NCI-H1930 (cell line): ENCODE measurements at places on chromosomes 4 and X.

- no peak for DNase-seq
Measured at GRCh38 chrX:38262715-38263620, 42.3 kb upstream of the SRPX start.

- DNase-seq: no peak
Measured at GRCh38 chr4:48095441-48095840, 38.6 kb downstream of the TXK start.

- DNase-seq: no peak
Measured at GRCh38 chr4:10438924-10439323, 18.3 kb downstream of the ZNF518B start.

DNA sequence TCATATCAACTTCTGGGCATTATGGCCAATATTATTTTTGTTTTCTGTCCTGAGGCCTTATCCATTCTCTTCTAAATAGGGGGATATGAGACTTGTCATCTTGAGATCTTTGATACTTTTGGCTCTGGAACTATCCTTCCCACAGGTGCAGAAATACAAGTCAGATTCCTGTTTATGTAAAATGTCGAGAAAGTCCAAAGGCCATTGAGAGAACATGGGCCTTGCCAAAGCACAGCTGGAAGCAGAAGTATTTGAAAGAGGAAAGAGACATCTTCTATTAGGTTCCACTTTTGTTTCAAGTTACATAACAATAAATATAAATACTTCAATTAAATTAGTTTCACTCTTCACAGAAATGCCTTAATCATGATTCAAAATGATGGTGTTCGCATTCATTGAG lies 20.8 kb upstream of the PRSS48 start:
- no peak for DNase-seq

- no peak for DNase-seq
Measured at GRCh38 chr4:176302283-176303275, 17.2 kb upstream of the SPCS3 start.

DNA sequence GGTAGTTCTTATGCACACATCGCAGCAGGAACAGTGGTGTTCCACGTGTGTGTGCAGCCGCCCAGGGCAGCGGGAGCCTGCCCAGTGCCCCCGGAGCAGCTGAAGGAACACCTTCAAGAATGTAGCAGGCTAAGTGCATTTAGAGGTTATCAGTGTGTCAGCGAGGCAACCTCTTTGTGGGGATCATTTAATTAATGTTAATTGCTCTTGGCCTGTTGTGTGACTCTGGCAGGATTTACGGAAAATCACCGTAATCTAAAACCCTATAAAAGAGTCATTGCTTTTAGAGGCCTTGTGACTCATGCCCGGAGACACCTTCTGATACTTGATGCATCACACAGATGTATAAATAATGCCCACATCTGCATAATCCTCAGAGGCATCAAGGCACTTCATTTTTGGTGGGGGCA lies 47.3 kb upstream of the GATB start:
- no peak for DNase-seq

DNA sequence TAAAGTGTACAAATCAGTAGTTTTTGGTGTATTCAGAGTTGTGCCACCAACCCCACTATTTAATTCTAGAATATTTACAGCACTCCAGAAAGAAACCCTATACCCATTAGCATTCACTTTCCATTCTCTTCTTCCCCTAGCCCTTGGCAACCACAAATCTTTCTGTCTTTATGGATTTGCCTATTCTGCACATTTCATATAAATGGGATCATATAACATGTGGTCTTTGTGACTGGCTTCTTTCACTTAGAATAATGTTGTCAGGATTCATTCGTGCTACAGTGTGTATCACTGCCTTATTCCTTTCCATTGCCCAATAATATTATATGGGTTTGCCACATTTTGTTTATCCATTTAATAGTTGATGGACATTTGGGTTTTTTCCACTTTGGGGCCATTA lies 32.2 kb downstream of the SGMS2 start:
- no peak for DNase-seq

- no peak for DNase-seq
Measured at GRCh38 chr4:152981842-152982241, 45.7 kb downstream of the FHDC1 start.

DNA sequence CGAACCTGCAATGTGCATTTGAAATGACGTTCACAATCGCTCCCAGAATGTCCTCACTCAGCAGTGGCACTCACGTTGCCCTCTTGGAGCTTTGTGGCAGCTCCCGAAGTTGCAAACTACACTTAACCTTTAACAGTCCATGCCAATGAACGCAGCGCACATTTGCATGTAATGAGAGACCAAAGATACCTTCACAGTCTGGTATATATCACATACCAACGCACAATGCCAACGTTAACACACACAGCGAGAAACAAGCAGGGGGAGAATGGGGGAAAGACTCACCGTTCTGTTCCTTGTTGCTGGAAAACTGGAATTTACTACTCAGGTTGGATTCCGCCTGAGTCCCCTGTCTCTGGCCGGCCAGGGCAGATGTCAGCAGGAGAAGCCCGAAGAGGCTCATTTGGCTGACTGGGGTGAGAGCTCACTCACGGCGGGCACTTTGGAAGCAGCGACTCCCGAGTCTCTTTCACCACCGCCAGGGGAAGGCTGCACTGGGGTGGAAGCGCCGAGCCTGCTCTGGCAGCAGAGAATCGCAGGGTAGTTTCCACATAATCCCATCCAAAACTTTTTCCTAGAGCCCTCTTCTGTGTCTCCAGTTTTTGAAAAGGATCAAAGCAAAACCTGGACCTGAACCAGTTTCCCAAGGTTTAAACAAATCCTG lies 966 bp downstream of the PDGFC start:
- peak; percentile 12 for DNase-seq

DNA sequence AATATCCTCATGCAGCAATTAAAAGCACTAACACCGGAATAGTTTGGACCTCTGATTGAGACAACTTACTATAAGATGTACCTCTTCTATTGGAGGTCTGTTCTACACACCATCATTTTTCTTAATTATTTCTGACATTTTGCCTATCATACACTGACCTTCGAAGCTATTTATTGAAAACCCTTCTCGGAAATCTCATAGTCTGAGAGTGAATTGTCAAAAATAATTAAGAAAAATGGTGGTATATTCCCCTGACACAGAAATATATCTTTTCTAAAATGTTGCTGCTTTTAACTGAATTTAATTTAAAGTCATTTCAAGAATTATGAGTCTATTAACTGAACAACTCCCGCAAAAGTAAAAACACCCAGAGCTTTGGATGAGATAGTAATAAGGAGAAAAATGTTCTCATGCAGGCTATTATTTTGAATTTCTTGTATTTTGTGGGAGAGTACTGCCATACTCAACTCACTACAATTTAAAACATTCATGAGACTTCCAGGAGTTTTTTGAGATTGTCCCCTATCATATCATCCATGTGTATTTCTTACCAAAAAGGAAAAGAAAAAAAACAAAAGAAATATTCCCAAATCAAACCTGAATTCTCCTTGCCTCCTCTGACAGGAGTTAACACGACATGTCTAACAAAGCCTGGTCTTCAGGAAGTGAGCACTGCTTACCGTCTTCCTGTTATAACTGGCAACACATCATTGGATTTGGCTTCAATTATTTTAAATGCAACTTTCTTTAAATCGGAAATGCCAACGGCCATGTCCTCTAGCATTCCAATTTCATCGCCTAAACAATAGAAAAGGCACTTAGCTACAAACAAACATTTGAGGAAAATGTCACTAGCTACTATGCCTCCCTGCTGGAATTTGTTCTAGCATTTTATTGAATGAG lies 485.3 kb downstream of the IL15 start:
- DNase-seq: no peak

DNA sequence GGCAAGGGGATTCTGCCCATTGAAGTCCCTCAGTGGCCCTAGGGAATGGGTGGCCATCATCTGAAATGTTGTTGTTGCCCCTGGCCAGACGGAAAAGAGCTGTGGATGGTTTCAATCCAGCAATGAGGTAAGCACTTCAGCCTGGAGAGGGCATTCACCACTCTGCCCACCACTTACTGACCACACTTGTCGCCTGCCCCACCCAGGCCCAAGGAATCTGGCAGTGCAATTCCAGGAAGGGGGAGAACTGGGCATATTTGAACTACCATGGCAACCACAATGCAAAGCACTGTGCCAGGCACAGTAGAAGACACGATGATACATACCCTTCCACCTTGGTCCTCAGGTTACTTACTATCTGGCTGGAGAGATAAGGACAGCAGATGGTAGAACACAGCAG lies 161.6 kb downstream of the PDGFRA start:
- no peak for DNase-seq

DNA sequence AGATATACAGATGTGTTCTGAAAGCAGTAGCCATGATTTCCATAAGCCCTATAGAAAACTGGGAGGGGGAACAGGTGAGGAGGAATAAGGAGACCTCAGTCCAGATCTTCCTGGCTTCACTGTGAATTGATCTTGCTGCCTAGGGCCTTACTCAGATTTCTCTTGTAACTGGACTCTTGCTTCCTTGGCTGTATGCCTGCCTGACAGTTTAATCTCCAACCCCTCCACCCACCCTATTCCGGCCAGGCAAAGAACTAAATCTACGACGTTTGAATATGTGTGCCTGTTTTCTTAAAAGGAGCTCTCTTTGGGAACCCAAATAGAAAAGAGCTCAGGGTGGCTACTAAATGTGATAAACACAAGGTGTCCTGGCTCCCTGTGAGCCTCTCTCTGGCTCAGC lies 173.0 kb downstream of the GPC3 start:
- no peak for DNase-seq

DNA sequence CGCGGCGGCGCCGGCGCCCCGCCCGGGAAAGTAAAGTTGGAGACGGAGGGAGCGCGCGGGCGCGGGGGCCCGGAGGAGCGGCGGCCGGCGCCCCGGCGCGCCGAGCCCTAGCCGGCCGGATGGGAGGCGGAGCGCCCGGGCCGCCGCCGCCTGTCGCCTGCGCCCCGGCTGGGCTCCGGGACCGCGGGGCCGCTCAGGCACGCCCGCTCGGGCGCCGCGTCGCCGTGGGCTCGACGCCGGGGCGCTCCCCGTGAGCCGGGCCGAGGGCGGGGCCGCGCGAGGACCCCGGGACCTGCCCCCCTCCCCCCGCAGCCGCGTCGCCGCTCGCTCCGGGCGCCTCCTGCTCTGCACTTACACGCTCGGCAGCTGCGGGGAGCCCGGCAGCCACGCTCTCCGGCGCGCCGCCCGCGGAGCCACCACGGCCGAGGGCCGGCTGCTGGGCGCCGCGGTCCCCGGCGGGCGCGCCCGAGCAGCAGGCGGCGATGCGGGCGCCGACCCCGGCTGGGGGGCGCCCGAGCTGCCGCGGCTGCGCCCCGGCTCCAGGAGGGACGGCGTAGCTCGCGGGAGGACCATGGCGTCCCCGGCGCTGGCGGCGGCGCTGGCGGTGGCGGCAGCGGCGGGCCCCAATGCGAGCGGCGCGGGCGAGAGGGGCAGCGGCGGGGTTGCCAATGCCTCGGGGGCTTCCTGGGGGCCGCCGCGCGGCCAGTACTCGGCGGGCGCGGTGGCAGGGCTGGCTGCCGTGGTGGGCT lies at the start of gene ADRA2C:
Gene ADRA2C, plus strand, starts transcription at position 350 of the 749 bp plus-strand sequence. Its CDS starts 222 bp downstream, at position 572.
- DNase-seq: peak; percentile 44

DNA sequence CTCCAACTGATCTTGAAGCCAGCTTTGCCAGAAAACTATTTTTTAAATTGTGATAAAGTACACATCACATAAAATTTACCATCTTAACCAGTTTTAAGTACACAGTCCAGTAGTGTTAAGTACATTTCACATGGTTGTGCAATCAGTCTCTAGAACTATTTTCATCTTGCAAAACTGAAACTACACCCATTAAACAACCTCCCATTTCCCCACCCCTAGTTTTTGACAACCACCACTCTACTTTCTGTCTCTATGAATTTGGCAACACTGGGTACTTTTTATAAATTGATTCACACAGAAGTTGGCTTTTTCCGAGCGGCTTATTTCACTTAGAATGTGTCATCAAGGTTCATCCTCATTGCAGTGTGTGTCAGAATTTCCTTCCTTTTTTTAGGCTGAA lies 31.0 kb downstream of the TRPC5 start:
- no peak for DNase-seq

DNA sequence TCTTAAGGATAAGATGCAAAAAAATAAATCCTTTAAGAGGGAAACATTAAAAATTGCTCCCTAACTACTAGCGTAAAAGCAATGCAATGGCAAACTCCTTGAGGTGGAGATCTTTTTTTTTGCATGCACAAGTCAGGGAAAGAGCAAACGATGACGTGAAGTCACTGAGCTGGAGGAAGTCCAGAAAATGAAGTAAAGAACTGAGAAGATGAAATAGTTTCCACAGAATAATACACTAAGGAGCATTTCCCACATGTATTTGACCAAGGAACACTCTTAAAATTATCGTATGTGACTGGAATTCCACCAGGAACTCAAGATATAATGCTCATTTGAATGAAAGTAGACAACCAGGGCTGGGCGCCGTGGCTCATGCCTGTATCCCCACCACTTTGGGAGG lies 21.0 kb upstream of the DOCK11 start:
- DNase-seq: no peak

DNA sequence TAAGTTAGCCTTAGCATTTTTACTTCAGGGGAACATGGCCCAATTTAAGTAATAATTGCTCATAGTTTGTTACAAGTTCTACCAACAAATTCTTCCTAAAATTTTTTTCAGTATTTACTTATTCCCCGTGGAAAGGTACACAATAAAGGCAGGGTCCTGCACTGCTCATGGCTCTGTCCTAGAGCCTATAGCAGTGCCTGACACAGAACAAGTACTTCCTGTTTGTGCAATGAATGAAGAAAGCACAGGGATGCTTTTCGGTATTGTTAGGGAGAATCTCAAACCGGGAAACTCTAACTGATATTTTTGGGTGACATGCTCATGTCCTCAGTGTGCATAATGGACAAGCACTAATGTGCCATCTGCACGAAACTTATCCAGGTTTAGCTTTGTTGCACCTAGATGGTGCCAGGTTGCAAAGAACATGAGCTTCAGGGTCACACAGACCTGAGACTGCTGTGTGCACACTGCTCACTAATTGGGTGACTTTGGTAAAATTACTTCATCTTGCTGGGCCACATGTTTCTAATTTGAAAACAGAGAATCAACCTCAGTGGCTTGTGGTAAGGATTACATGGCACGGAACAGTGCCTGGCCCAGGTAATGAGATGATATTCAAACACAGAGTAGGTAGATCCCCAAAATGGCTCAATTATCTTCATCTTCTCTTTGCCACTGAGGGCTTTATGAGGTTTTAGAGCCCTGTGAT lies 175.8 kb upstream of the NPY2R start:
- DNase-seq: no peak

DNA sequence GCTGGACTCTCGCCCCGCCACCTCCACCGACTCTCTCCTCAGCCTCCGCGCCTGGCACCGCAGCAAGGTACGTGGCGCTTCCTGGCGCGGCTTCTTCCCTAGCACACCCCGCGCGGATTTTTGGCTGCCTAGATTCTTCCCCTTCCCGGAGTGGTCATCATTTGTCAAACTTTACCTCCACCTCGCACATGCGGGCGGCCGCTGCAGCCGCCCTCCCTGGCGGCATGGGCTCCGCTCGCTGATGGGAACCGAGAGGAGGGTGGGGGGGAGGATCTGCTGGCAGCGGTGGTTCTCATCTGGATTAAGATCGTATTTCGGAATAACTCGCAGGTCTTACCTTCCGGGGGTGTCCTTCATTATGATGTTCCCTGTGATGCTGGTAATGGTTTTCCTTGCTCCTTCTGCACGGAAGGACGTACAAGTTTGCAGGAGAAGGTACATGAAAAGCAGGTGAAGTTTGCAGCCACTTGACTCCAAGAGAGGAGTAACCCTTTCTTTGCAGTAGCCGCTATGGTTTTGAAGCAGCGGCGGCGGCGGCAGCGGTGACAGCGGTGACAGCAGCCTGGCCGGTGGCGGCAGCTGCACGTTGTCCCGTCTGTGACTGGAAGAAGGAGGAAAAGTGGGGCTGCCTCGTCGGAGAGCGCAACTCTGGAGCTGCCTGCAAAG lies 2183.9 kb upstream of the TENM3 start:
- DNase-seq: no peak

- no peak for DNase-seq
Measured at GRCh38 chr4:38195486-38195885, 235.3 kb downstream of the PTTG2 start.
